ENCODE measurements at places on chromosomes 3 and 15.

GRCh38 chr3:100257586-100257985, 3.2 kb upstream of the TBC1D23 start:
- no peak for DNase-seq

DNA sequence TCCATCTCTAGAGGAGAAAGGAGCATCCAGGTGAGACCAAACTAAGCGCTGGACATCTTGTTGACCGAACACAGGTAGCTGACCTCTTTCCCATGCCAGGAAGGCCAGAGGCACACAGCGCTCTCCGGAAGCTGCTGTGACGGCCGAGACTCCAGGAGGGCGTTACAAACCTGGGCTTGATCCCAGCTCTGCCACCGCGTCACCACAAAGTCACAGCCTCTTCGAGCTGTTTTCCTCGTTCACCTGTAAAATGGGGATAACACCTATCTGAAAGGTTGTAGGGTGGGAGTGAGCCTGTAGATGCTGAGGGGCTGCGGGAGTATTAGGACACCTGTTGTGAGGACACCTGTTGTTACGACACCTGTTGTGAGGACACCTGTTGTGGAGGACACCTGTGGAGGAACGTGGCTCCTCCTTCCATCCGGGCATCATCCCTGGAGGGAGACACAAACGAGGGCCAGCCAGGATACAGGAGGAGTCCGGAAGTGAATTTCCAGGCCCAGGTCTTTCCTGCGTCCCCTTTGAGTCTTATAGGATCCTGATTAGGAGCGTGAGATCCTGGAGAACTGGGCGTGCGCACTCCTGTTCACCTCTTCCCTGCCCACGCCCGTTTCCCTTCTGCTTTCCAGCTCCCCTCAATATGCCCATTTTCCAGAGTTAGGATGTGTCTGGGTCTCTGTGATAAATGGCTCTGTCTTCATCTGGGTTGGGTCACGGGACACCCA, 2.3 kb upstream of the MUC4 start:
- DNase-seq: no peak

DNA sequence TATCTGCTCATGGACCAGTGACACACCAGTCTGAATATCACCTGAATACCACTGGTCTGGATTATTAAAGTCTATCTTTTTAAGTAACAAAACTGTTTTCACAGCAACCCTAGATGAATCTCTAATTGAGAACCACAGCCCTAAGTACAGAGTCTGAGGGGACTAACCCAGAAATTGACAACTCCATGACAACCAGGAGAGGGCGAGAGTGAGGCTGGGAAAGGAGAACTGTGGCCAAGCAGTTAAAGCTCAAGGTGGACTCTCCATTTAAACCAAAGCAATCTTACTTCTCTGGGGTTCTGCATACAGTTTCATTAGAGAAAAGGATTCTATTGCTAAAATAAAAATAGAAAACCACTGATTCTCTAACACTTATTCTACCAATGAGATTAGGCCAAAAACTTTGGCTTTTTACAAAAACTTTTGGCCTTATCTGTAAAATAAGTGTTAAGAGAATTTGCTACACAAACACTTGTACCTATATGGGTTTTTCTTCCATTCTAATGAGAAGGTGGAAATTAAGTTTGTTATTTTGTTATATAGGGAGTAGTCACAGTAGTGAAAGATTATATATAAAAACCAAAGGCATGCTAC, 11.4 kb downstream of the NEK10 start:
- peak; percentile 74 for DNase-seq

- no peak for DNase-seq
Observed at GRCh38 chr3:191792580-191792979, 331.6 kb downstream of the PYDC2 start.

DNA sequence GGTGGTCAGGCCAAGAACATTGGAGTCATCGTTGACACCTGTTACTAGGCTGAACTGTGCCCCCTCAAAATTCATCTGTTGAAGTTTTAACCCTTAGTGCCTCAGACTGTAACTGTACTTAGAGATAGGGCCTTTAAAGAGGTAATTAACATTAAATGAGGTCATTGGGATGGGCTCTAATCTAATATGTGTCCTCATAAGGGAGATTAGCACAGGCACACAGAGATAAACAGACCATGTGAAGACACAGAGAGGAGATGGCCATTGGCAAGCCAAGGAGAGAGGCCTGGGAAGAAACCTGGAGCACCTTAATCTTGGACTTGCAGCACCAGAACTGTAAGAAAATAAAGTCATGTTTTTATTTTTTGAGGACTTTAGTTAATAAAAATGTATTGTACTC, 59.6 kb downstream of the PLCL2 start:
- no peak for DNase-seq

GRCh38 chr3:142098964-142099363, 50.4 kb downstream of the TFDP2 start:
- DNase-seq: peak; percentile 12

GRCh38 chr15:80036071-80036470, 23.4 kb upstream of the ZFAND6 start:
- DNase-seq: no peak
